ENCODE measurements at places on chromosomes 2 and 18.

- DNase-seq: no peak
These were observed 4.5 kb upstream of the RMDN2 start for GRCh38 chr2:37920570-37920969.

GRCh38 chr18:58522132-58522531 lies 106.8 kb downstream of the ALPK2 start:
- no peak for DNase-seq

DNA sequence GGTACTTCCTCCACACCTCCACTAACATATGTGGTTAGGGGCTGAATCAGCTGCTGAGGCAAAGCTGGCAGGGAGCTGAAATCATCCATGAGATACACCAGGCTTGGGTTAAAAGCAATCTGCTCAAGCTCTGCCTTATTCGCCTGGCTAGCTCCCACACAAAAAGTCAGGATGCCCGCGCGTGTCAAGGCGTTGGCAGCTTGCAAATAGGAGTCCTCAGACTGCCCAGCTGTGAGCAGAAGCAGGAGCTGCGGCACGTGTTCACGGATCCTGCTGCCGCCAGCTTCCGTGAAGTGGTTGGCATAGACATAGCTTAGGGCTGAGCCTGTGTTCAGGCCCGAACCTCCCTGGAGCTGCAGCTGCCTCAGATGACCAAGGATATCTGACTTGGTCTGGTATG lies 35.3 kb downstream of the COL6A3 start:
- DNase-seq: no peak

DNA sequence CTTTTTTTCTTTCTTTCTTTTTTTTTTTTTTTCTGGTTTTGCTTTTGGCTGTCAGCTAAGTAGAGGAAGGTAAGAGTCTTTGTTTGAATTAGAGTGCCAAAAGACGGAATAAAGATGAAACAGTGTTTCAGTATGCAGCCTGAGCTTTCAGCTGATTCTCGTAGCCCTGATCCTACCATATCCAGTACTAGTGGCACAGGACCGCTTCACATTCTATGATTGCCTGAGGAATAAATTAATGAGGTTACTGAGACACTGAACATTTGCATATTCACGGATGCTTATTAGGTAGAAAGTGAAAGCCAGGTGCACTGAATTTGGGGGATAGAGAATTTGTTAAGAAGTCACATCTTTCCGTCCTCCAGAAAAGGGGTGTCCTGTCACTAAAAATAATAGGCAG lies 421.5 kb upstream of the POU3F3 start:
- DNase-seq: no peak

DNA sequence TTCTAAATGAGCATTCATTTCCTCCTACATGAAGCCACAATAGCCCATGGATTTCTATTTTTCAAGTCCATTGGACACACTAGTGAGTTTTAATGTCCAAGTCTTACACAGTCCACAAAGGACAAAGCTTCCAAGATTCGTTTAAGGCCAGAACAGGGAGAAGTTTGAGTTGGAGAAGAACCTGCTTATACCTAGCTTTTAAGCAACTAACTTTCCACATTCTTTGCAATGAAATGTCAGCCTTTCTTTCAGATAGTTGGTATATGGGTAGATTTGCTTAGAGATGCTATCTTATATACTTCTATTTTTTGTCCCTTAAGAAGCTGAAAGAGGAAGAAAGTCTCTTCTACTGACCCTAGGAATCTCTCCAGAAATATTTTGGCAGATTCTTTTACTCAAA lies 66.1 kb upstream of the NPAS2 start:
- DNase-seq: no peak

- DNase-seq: no peak
These were observed 156.7 kb downstream of the ARHGAP28 start for GRCh38 chr18:6885992-6886796.

DNA sequence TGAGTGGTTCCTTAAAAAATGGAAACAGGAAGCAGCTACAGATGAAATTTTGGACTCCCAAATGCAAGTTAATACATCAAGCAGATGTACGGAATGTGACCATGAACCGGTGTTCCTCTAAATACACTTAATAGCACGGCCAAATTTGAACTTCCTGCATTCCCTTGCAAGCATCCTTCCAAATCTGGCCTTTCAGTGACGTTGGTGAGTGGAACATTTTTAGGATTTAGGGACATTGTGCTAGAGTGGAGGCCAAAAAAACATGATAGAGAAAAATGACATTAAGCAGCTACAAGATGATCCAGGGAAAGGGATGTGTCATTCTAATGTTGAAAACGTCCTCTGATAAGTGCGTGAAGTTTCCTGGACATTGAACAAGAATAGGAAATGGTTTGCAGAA lies 62.1 kb downstream of the CTAGE1 start:
- no peak for DNase-seq

- DNase-seq: no peak
These were observed 236.8 kb downstream of the NCKAP5 start for GRCh38 chr2:133331436-133331835.

GRCh38 chr2:208657468-208657867 lies 250.9 kb downstream of the PTH2R start:
- DNase-seq: no peak

DNA sequence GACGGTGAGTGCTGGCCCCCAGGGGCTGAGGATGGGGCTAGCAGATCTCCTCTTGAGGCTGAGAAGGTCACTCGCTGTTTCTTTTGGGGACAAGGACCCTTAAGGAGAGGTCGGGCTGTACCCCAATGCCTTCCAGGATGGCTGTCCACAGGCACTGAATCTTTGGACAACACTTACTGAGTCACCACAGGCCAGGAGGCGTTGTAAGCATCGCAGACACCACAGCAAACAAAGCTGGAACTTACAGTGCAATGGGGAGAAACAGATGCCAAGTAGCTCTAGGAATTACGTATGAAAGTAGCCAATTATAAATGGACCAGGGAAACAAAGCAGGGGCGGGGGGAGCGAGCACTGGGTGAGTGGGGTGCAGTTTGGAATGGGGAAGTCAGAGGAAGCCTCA lies 219.8 kb downstream of the GLI2 start:
- DNase-seq: no peak

- DNase-seq: no peak
These were observed 7.1 kb upstream of the AGAP1 start for GRCh38 chr2:235486729-235487128.

DNA sequence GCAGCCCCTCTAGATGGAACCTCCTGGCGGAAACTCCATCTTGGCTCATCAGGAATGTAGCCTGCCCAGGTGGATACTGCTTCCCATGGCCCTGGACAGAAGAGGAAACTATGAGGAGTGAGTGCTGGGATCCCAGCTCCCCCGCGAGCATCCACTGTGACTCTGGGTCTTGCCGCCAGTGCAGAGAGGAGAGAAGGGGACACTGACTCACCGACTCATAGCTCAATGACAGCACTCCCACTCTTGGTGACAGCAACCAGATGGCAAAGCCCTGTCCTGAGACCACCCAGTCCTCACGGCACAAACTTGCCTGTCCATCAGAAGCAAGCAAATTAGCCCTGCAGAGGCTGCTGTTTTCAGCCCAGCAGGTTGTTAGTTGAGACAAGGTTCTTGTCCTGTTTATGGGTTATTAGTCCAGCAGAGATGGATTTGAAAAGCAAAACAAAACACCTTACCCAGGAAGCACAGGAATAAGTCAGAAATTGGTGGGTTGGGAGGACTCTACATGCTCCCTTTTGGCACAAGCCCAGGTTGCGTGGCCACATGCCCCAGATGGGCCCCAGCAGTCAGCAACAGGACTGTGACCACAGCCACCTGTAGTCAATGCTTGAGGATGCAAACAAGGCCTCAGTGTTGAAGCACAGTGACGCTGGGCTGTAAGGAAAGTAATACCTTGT lies 111.5 kb upstream of the GLI2 start:
- no peak for DNase-seq

DNA sequence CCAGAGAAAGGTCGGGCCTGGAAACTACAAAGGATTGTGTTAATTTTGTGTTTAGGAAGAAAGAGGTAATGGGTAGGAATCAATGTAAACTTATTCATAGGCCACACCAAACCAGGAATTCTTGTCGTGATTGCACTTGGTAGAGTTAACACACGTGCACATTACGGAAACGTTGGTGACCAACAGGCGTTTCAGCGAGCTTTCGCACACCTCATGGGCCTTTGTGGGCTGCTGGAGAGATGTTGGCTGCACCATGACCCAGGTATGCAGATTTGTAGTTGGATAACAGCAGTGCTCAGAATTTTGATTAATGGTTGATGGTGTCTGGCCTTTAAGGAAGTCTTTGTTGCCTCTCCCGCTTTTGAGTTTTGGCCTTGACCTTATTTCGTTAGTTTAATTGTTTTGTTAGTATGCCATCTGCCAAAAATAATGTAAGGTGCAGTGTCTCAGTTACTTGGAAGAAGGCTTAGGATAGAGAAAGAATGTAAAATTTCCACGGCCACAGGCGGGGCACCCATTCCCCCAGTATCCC lies 1.9 kb downstream of the ZNF236 start:
- no peak for DNase-seq

GRCh38 chr2:147792966-147793617 lies 51.7 kb upstream of the ACVR2A start:
- DNase-seq: no peak

GRCh38 chr2:164692114-164692513 lies 70.8 kb upstream of the GRB14 start:
- DNase-seq: no peak

All from stimulated activated CD8-positive, alpha-beta memory T cell treated with anti-CD3 and anti-CD28 coated beads, Interleukin-7, amount 100 ng/mL, for 24 hours (primary cell).